ELR (cell line): ENCODE measurements at places on chromosomes 7 and 10.
A peak's percentile ranks its signal among the peaks of the same experiment; 100 is the strongest.

DNA sequence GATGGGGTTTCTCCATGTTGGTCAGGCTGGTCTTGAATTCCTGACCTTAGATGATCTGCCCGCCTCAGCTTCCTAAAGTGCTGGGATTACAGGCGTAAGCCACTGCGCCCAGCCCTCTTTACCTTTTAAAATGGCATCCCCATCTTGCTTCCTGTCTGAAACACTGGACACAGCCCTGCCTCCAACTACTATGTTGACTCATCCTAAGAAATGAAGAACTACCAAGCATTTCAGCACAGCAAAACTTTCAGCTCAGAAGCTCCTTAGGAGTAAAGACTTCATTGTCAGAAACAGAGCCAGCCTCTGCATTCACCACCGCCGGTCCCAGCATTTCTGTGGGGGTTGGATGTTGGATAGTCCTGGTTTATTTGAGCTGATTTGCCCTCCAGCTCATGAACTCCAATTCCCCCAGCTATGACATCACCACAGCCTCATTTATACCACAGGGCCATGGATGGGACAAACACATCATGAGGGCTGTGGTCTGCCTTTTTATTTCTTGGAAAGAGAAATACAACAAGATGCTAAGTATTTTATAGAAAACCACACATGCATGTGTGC, 123.5 kb downstream of the ADCY1 start:
- DNase-seq = peak; percentile 55

GRCh38 chr7:74625446-74625845, 32.1 kb upstream of the GTF2I start:
- DNase-seq = peak; percentile 58

GRCh38 chr10:15856328-15857015, 3.8 kb downstream of the MINDY3 start:
- peak; percentile 6 for DNase-seq

- DNase-seq = no peak
Observed at GRCh38 chr10:111158595-111158994, 81.8 kb downstream of the ADRA2A start.
